ENCODE measurements at places on chromosomes 11 and 22.
A peak's percentile ranks its signal among the peaks of the same experiment; 100 is the strongest.

DNA sequence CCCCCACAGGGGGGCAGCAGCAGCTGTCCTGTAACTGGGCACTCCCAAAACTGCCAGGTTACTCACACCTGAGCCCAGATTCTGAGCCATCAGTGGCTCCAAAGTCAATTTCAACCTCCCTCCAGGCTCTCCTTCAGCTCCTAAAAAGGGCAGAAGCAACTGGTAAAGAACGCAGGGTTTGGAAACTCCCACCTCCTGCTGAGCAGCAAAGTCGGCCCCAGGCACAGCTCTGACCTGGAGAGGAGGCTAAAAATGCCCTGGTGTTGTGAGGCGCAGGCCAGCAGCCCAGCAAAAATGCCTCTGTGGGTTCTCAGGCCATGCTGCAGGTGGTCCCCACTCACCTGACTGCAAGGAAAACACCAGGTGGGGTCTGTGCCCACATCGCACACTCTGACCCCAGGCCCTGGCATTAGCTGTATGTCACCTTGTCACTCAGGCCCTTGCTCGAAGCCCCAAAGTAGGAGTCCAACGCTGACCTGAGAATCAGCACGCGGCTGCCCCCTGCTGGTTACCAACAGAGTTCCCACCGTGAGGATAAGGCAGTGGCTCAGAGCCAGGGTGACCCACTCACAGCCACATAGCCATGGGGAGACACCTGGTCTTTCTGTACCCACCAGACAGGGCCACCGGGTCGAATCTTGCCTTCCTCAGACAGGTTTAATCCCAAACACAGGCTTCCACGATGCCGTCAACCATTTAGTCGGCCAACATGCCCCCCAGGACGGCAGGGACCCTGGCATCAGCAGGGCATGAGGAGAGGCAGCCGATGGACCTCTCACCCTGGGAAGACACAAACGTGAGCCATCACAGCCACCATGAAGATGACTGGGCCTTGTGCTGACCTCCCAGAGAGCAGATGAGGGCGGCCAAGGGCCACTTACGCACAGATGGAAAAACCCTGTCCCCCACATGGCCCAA, 11.1 kb downstream of the POLR3H start:
- DNase-seq, result no peak

GRCh38 chr11:122808478-122808869, 29.8 kb upstream of the CRTAM start:
- DNase-seq, result no peak

- no peak for DNase-seq
These were observed 71.8 kb downstream of the PIWIL4 start for GRCh38 chr11:94638902-94639373.

- DNase-seq, result no peak
These were observed 185.5 kb downstream of the MN1 start for GRCh38 chr22:27616033-27616432.

GRCh38 chr22:45997777-45998637, 21.0 kb upstream of the WNT7B start:
- no peak for DNase-seq

GRCh38 chr11:116614306-116615210, 158.2 kb downstream of the BUD13 start:
- DNase-seq, result no peak

DNA sequence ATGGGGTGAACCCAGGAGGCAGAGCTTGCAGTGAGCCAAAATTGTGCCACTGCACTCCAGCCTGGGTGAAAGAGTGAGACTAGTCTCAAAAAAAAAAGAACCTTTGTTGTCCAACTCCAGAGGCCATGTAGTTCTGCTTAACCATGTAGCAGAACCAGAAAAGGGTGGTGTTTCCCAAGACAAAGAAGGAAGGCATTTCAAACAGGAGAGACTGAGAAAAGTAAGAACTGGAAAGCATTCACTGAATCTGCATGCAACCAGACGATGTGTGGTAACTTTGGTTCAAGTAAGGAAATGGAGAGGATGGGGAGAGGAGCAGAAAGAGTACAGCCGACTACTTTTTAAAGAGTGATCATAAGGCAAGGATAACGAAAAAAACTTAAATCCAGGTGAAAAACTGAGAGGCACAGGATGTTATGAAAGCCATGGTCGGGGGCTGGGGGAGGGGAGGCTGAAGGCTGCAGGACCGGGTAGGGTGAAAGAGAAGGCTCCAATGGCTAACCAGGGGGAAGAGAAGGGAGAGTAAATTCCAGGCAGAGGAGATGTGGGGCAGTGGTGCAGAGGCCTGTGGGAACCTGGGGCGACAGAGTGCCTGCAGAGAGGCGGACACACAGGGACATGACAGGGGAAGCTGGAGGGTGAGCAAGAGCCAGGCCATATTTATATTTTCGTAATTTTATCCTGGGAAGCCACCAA, 48.8 kb downstream of the MAPK1 start:
- no peak for DNase-seq

DNA sequence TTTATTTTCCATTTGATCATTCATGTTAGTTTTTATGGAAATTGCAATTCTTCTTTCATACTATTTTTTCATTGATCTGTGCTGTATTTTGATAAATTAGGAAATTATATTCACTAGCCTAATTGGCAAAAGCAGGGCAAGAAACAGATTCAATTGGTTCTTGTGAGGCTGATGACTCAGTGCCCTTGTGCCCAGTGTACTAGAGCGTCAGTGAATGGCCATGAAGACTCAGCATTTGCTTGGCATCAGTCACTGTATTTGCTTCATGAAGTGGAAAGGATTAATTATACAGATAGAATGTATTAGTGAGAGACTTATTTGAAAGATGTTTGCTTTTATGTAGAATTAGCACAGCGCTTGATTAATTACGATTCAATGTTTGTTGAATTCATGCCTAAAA, 31.8 kb downstream of the MRGPRX1 start:
- DNase-seq, result no peak

DNA sequence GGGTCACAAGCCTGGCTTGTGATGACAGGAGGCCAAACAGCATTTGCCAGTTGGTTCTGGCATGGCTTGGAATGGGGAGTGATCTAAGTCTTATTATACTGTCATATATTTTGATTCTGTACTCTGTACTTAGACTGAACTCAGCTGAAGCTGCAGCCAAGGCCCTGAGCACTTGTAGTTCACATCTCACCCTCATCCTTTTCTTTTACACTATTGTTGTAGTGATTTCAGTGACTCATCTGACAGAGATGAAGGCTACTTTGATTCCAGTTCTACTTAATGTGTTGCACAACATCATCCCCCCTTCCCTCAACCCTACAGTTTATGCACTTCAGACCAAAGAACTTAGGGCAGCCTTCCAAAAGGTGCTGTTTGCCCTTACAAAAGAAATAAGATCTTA, 843 bp downstream of the OR56B1 start:
- no peak for DNase-seq

GRCh38 chr11:131609337-131609736, 238.9 kb downstream of the NTM start:
- peak; percentile 36 for DNase-seq

- no peak for DNase-seq
These were observed 22.5 kb downstream of the DSCAML1 start for GRCh38 chr11:117774553-117774952.

GRCh38 chr11:66337103-66337899, 1.1 kb upstream of the RIN1 start:
- DNase-seq, result no peak

GRCh38 chr11:3879967-3880542, 24.6 kb downstream of the STIM1 start:
- no peak for DNase-seq

- DNase-seq, result no peak
These were observed 77.0 kb downstream of the ZNF280B start for GRCh38 chr22:22431271-22432220.

DNA sequence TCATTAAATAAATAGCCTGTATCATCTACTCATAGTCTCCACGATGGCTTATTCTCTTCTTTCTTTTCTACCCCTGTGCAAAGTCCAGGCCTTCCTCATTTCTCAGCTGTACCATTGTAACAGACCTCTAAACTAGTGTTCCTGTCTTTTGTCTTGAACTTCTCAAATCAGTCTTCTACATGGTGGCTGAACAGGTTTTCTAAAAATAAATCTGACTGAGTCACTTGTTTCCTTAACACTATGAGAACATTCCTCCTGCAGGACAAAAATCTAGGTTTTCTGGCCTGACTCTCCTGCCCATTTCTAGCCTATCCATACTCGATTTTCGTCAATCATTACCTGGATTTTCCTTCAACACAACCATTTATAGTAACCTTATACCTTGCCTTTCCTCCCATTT, 1080.8 kb upstream of the TENM4 start:
- no peak for DNase-seq

GRCh38 chr11:117996058-117996457, 9.9 kb downstream of the IL10RA start:
- DNase-seq, result no peak

DNA sequence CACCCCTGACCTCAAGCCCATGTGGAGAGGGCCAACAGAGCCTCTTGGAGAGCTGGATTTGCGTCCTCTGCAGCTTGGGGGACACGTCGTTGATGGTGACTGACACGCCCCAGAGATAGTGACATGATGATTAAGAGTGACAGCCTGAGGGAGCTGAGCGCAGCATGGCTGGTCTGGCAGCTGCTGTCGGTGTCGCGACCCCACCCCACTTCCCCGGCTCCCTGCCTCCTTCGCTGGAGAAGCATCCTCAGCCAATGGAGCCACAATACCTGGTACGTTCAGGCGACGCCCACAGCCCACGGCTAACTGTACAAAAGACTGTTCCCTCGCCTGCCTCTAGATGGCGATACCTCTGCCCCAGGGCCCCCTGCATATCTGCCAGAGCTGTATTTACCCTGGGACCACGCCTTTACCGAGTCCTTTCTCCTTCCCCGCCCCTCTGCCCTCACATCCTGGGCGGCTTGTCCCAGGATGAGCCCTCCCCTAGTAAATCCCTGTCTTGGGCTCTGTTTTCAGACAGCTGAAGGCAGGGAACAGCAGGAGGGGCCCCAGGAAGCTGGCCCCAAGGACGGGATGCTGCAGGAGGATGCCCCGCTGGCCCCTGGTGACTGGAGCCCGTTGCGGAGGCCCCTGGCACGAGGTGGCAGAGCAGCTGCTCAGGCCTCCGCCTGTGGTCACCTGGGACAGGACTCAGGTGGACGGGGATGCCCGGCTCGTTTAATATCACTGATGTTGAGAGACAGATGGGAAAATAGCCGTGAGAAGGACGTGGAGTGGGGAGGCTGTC, 90.6 kb downstream of the RPS6KA4 start:
- no peak for DNase-seq

DNA sequence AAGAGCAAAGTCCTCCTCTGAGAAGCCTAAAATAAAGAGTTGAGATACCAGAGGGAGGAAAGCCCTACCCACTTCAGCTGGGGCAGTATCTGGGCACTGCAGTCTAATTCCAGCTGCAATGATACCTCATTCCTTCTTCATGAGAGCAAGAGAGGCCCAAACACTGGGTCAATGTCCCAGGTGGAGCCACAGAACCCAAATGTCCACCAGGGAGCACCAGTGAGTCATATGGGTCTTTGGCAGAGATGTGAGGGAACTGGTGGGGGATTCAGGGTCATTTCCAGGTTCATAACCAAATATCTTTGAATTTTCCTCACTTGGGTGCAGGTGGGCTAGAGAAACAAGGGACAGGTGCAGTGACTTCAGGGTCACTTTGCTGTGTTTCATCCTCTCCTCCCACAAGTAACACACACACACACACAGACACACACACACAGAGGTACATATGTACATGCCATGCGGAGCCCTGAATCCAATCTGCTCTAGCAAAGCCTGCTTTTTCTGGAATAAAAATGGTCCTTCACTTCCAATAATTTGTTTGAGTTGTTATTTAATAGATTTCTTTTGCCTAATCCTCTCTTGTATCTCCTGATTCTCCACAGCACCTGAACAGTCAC, 585.4 kb downstream of the SOX6 start:
- DNase-seq, result no peak

GRCh38 chr22:43743131-43743530, 69.0 kb downstream of the EFCAB6 start:
- DNase-seq, result no peak

GRCh38 chr22:49203091-49203858, 624.4 kb downstream of the BRD1 start:
- no peak for DNase-seq

- DNase-seq, result no peak
These were observed 63.8 kb upstream of the THY1 start for GRCh38 chr11:119486691-119487259.

DNA sequence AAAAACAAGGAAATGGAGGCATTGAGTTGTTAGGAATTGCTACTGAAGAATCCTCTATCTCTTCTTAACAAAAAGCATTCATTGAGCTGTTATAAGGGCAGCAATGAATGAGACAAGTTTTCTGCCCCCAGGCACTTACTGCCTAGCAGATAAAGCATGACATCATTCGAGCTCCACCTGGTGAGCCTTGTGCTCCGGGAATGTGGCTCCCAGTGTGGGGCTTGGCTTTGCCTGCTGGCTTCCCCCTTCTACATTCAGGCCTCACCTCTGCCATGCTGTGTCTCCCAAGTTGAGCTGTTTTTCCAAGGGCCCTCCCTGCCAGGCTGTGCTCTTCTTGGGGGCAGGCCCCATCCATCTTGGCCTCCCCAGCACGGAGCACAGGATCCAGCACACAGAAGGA, 56.9 kb upstream of the EIF3D start:
- DNase-seq, result no peak

GRCh38 chr11:73801136-73801535, 13.5 kb downstream of the MRPL48 start:
- DNase-seq, result no peak

DNA sequence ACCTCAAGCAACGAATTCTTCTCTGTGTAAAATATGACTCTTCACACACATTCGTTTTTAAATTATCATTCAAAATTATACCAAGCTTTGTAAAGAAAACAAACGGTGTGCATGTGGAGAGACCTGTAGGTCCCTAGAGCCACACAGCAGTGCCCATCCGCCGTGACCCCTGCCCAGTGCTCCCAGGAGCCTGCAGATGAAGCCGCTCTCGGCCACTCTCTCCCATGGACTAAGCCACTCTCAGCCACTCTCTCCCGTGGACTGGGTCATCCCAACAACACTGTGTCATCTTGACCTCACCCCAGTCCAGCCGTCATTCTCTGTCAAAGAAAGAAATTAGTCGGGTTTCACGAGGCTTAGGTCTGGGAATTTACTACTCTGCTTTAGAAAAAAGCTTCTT, 391.6 kb downstream of the BRD1 start:
- no peak for DNase-seq

GRCh38 chr22:46142548-46143490, 7.5 kb upstream of the PPARA start:
- no peak for DNase-seq

DNA sequence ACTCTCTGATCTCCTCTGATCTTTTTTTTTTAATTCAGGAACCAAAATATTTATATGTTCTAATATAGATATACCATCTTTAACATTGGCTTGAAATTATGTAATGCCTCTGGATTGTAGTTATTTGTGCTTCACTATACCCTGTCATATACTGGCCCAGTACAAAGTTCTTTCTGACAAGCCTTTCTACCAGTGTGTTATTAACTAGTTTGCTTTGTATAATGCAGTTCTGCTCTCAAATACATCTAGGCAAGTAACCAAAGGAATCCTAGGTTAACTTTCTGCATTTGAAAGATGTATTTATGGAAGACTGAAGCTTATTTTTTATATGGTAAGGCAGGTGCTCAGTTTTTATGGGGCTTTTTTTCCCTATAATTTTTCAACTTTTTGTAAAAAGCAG, 36.1 kb downstream of the ARHGEF12 start:
- no peak for DNase-seq

Data from smooth muscle cell of the brain vasculature (primary cell).